Activated gamma-delta T cell treated with Interleukin-2 at 50 U/mL for 16 hours (primary cell): ENCODE measurements at places on chromosomes 12 and 14.

DNA sequence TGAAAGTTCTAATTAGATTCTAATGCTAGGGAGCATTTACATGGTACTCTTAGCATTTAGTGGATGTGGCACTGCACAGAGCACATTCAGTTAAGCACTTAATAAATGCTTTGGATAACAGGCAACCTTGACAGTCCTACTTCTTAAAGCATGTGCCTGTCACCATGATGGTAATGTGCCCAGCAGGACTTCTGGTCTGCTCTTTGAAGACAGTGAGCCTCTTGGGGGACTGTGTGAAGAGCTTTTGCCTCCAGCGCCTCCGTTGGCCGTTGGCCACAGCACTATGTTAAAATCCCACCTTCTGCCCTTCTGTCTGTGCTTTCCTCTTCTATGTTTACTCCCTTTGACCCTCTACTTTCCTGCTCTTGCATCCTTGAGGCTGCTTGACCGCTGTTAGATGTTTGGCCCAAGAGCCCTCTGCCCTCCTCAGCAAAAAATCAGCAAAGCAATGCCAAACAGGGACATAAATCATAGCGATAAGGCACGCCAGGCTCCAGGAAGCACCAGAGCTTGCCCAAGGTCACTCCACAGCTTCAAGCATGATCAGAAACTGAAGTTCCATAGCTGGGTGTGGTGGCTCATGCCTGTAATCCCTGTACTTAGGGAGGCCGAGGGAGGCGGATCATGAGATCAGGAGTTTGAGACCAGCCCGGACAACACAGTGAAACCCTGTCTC is 8.3 kb downstream of the CDKL1 start:
- no peak for DNase-seq

DNA sequence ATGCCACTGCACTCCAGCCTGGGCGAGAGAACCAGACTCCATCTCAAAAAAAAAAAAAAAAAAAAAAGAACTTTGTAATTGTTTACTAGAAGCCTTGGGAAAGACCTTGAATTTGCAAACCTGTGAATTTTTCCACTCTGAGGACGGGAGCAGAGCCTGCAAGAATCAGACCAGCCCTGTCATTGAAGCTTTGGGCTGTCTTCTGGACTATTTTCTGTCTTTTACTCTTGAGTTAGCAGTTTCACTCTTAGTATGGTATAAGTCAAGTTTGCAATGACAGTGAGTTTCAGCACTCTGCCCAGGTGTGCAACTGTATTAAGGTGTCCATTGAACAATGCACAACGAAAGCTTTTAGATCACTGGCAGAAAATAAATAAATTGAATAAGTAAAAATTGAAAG is 81.4 kb upstream of the KRAS start:
- DNase-seq, result no peak

GRCh38 chr14:81529391-81529790 is 4.3 kb downstream of the SEL1L start:
- DNase-seq, result no peak

- no peak for DNase-seq
These were observed 45.1 kb upstream of the C12orf75 start for GRCh38 chr12:105285378-105285777.
